NCI-H748 treated with DMSO at 0.1 percent for 48 hours (cell line): ENCODE measurements at places on chromosomes 7 and 10.
A peak's percentile ranks its signal among the peaks of the same experiment; 100 is the strongest.

- DNase-seq = no peak
Measured at GRCh38 chr7:121023683-121024511, 35.4 kb downstream of the CPED1 start.

DNA sequence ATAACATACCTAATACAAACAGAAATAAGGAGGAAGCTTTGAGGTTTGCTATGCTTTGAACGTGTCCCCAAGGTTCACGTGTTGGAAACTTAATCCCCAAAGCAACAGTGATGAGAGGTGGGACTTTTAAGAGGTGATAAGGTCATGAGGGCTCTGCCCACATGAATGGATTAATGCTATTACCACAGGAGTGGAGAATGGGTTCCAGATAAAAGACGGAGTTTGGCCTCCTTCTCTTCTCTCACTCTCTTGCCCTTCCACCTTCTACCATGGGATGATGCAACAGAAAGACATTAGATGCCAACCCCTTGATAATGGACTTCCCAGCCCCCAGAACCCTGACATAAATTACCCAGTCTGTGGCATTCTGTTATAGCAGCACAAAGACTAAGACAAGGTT is 9.6 kb downstream of the ITGB1 start:
- DNase-seq = no peak

GRCh38 chr7:157011333-157012112 is 1.1 kb upstream of the MNX1 start:
- DNase-seq = peak; percentile 82

DNA sequence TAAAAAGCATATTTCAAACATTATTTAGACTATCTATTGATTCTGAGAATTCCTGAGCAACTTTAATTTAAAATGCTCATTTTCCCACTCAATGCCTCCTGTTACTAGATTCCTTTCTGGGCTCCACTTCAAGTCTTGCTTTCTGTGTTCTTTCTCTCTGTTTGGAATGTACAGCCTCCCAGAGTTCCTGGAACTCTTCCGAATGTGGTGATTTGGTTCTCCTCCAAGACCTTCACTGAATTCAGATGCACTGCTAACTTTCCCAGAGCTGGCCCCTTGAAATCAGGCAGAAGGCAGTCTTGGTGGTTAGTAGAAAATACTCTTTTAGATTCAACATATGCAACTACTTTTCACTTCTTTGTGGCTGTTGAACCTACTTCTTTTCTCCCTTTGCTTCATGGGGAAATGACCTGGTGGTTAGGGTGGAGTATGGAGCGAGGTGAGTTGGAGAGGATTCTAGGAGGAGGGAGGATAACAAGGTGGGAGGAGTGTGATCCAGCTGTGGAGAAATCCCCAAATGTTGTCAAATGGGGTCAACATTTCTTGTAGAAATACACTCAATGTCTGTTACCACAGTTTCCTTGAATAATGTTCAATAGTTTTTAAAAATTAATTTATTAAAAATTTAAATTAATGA is 27.9 kb upstream of the CCDC7 start:
- DNase-seq = no peak

GRCh38 chr10:76971547-76972170 is 665.9 kb downstream of the KCNMA1 start:
- DNase-seq = no peak

GRCh38 chr10:86969421-86970041 is 1.2 kb downstream of the ADIRF start:
- no peak for DNase-seq

DNA sequence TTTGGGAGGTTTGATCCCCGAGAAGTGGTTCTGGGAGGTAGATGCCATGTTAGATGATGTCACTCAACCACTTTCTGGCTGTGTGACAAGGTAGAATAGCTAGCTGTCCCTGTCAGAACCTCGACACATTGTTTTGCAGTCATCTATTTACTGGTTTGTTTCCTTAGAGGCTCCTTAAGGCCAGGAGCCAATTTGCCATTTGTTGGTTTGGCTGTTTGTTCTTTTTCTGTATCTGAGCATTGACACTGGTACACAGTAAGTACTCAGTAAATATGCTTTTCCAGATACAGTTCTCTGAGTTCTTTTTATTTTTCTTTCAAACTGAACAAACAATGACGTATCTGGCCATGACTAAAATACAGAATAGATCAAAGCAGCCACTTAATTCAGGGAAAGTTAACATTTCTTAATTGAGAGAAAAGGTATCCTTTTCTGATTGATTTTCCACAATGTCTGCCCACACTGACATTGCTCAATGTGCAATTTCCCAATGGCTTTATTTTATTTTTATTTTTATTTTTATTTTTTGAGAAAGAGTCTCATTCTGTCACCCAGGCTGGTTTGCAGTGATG is 121.6 kb downstream of the SPAG6 start:
- DNase-seq = no peak

GRCh38 chr10:78657163-78657861 is 411.5 kb upstream of the ZMIZ1 start:
- DNase-seq = peak; percentile 65

GRCh38 chr10:3876350-3876962 is 91.4 kb upstream of the KLF6 start:
- DNase-seq = no peak

DNA sequence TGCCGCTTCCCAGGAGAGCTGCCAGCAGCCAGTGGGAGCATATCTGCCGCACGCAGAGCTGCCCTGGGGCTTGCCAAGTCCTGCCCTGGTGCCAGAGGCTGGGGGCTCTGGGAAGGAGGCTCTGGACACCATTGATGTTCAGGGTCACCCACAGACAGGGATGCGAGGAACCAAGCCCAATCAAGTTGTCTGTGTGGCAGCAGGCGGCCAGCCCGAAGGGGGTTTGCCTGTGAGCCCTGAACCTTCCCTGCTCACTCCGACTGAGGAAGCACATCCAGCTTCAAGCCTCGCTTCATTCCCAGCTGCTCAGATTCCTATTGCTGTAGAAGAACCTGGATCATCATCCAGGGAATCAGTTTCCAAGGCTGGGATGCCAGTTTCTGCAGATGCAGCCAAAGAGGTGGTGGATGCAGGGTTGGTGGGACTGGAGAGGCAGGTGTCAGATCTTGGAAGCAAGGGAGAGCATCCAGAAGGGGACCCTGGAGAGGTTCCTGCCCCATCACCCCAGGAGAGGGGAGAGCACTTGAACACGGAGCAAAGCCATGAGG is 94.6 kb downstream of the TACC2 start:
- DNase-seq = no peak

GRCh38 chr7:18566829-18567228 is 71.3 kb downstream of the HDAC9 start:
- DNase-seq = no peak

DNA sequence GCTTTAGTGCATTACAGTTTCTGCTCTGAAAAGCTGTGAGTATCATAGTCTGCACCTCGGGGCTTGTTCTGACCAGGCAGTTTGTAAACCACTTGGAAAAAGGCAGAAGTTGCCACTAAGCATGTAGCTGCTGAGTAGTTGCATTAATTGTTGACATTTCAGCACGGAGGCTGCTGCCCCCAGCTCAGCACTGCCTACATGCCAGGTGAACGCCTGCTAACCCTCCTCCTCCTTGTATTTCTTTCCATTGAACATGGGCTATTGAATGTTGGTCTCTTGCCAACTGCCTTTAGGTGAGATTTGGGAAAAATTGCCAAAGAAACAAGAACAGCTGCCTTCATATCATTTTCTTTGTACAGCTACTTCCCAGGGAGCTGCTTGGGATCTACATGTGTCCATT is 164.2 kb downstream of the RAPGEF5 start:
- DNase-seq = no peak

GRCh38 chr7:77627309-77627676 is 69.0 kb upstream of the RSBN1L start:
- DNase-seq = no peak

DNA sequence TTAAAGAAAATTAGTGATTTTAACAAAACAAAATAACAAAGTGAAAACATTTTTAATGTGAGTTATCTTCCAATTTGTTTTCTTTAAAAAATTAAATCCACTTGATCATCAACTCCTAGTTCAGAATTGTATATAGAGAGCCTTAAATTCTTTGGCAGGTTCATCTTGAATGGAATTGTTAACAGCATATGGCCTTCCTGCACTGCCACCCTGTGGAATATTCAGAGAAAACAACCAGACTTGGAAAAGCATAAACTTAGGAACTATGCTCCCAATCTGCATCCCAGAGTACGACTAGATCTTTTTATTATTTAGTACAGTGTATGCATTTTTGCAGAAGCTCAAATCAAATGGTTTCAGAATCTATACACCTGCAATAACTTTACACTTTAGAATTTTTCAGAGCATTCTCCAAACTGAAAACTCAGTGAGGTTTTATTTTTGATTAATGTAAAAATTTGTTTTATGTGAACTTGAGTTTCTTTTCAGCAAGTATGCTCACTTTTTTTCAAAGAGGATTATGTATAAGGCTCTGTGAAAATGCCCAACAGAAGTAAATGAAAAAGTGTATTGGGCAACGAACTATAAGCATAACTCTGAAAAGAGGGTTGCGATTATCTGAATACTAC is 44.9 kb upstream of the ANK3 start:
- no peak for DNase-seq

DNA sequence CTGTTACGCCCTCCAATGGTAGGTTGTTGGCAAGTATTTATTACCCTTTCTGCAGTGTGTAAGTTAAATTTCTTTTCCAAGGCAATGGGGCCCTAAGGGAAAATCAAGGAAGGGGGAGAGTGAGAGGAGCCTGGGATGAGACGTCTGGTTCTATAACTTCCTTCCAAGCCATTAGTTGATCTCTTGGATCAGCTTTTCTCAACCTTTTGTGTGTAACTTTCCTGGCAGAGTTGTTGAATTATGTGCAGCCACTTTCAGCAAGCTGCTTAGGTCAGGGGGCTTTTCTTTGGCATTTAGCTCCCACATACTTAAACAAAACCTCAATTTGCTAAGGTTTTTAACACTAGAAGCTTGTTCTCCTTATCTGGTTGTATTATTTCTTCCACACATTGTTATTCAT is 127.1 kb downstream of the NXPH1 start:
- DNase-seq = no peak

DNA sequence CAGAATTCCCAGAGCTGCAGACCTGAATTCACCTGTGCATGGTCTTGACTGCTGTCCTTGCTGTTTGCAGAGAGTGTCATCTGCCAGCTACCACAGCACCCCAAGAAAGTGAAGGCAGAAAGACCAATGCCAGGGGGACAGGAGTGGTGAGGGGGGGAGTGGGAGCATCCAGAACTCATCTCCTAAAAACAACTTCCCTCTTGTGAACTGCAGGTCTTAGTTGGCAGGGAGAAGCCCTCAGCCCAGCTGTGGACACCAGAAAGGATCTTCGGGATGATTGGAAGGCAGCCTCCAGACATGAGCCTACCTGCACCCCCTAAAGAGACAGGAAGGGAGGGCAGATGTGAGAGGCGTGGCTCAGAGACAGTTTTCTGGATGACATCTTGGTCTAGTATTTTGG is 615.8 kb upstream of the MGMT start:
- DNase-seq = no peak

- DNase-seq = no peak
Measured at GRCh38 chr7:31043051-31043471, 9.0 kb upstream of the ADCYAP1R1 start.

DNA sequence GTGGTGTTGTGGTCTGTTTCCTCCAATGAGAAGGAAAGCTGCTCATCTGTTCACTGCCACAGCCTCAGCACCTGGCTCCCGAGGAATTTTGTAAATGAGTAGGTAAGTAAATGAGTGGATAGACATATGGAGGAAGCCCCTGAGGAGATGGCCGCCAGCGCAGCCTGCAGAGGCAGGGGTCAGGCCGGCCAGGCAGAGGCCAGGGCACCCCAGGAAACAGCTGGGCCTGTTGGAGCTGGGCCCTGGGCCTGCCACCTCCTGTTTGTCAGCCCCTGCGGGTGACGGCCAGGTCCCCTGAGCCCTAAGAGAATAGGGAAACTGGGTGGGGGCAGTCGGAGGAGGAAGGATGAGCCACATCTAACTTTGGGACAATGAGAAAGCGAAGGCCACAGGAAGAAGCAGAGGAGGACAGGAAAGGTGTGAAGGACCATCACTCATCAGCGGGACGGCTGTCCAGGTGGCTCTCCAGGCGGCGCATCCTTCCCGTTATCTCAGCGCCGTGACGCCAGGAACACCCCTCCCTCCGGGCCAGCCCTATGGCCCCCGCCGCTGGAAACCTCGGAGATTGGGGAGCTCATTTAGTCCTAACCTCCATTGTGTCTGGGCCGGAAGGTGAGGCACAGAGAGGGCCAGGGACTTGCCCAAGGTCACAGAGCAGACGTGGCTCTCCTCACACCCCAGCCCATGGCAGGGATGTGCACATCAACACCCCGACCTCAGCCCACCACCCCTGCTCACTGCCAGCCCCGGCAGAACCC is 142.3 kb upstream of the UNC5B start:
- no peak for DNase-seq

DNA sequence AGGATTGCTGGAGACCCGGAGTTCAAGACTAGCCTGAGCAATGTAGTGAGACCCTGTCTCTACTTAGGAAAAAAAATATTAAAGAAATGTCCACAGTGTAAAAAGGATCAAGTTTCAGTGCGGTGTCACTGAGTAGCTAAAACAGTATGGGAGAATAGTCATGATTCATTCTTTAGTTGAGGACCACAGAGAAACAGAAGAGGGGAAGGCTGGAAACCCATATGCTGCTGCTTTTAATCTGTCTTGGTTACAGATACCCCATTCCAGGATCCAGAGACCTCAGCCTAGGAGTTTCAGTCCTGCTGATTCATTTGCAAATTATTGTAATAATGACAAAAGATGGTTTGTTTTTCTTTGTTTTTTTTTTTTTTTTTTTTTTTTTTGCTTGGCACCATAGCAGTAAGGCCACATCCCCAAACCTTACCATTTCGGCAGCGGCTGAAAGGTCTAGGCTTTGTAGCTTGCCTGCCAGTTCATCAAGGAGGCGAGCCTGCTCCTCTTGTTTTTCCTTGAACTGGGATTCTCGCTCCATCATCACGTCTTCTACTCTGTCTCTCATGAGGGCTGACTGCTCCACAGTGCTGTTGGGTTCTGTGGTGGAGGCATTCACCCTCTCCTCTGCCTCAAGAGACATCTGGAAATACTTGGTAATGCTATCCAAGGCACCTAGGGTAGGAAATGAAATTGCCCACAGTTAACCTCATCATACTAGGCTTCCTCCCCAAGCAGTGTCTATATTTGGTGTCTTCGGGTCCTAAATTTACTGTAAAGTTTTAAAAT is 44.2 kb downstream of the DLD start:
- DNase-seq = no peak

GRCh38 chr7:29224726-29225125 is 30.2 kb downstream of the CHN2 start:
- DNase-seq = no peak

GRCh38 chr10:108434559-108435252 is 1270.2 kb upstream of the SORCS1 start:
- DNase-seq = no peak

- DNase-seq = no peak
Measured at GRCh38 chr7:75638594-75639070, 100.1 kb downstream of the HIP1 start.

DNA sequence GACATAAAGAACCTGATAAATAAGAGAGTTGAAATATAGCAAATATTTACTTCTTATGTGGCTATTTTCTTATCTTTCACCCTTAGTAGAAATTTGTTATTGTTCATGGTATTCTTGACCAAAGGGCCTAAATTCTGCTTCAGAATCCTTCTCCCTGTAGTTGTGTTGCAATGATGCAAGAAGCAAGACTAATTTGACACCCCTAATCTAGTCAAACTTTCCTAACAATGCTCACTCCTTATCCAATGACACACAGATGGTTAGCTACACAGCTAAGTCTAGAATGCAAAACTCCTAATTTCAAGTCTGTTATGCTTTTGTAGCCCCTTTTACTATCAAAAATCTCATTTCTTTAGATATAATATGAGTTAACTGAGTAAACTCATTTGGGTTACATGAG is 56.1 kb downstream of the TWIST1 start:
- DNase-seq = no peak

GRCh38 chr7:50598460-50599343 is 33.5 kb upstream of the DDC start:
- peak; percentile 76 for DNase-seq

- no peak for DNase-seq
Measured at GRCh38 chr7:78983483-78983882, 470.0 kb downstream of the MAGI2 start.
